NCI-H146 (cell line): ENCODE measurements at places on chromosomes 6 and 20.

- no peak for DNase-seq
Measured at GRCh38 chr6:16731478-16732051, 29.7 kb downstream of the ATXN1 start.

DNA sequence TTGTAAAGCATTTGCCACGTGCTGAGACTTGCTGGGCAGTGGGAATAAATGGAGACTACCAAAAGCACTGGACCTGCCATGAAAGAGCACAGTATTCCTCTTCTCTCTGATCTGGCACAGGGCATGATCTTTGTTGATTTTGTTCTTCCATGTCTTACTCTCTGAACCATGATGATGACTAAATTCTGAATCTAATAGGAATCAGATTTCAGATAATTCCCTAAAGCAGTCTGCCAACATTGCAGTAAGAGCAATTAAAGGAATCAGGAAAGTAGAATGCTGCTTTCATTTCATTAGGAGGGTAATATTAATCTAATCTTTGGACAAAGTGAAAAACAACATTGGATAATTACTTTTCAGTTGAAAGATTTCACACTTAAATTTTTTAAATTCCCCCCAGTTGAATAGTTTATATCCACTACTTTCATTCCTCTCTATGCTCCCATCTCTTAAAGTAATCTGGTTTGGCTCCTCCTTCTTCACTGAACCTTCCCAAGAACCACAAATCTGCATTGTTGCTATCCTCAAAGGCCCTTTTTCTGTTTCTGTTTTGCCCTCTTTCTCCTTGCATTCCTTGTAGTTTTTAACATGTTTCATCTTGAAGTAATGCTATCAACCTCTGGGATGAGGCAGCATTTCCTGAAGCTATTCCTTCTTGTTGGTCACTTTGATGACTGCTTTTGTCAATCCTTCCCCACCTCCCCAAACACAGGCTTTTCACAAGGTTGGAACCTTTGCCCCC, 243.2 kb upstream of the TENT5A start:
- DNase-seq, result no peak

DNA sequence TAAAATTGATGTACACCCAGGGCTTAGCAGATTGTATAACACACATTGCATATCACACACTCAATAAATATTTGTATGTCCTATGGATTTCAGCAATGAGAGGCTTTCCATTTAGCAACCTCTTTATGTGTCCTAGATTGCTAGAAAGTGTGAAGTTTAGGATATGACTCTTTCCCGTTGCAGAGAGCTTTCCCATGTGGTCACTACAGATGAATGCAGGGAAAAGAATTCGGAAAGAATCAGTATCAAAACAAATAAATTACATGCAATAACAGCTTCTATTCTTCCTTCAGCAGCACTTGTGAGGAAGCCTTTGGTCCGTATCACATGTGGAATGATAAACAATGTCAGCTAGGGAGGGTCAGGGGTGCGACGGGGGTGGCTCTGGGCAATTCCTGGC, 870.1 kb downstream of the C6orf118 start:
- DNase-seq, result no peak

DNA sequence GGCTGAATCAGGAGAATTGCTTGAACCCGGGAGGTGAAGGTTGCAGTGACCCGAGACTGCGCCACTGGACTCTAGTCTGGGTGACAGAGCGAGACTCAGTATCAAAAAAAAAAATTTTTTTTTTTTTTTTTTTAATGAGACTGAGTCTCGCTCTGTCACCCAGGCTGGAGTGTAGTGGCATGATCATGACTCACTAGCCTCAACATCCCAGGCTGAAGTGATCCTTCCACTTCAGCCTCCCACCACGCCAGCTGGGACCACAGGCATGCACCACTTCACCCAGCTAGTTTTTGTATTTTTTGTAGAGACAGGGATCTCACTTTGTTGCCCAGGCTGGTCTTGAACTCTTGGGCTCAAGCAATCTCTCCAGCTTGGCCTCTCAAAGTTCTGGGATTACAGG, 53.3 kb downstream of the MYO6 start:
- no peak for DNase-seq

GRCh38 chr6:35435074-35435837, 16.9 kb upstream of the FANCE start:
- no peak for DNase-seq

GRCh38 chr6:32175322-32175710, 568 bp downstream of the AGPAT1 start:
- no peak for DNase-seq

DNA sequence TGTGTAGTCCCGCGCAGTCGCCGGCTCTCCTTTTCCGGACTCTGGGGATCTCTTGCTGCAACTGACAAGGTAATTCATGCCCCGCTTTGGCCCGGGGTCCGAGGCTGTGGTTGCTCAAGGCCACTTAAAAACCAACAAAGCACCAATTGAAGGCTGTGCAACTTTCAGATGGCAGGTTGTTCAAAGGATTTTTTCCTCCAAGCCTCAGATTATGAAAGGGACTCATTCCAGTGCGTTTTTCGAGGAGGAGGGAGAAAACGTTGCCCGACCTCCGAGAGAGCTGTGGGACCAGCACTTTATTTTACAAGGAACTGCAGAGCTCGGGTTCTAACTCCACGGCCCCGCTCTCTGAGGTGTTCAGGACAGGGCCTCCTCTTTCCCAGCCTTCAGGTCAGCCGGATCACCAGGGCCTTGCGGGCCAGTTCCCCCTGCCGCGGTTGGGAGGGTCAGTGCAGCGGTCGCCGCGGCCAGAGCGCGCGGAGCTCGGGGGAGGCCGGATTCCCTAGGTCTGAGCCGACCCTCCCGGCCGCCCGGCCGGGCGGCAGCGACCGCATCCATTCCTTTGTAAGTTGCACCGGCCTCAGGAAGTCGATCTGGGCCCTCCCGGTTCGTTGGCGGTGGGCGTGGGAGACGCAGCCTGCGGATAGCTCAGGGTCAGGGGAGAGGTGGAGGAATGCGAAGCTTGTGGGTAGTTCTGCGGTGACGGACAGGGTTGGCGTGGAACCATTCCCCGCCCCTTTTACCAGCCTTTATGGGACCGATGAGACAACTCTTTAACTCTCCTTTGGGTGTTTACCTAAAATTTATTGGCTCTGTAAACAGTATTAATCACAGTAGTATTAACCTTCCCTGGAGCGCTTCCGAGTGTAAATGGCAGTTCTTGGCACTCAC, 1.6 kb downstream of the UTRN start:
- no peak for DNase-seq

GRCh38 chr6:107237992-107238660, 122.8 kb upstream of the BEND3 start:
- DNase-seq, result no peak
